Activated CD4-positive, alpha-beta T cell treated with anti-CD3 and anti-CD28 coated beads, Interleukin-2, amount 50 U/mL, for 48 hours (primary cell): ENCODE measurements at places on chromosomes 13 and 19.

DNA sequence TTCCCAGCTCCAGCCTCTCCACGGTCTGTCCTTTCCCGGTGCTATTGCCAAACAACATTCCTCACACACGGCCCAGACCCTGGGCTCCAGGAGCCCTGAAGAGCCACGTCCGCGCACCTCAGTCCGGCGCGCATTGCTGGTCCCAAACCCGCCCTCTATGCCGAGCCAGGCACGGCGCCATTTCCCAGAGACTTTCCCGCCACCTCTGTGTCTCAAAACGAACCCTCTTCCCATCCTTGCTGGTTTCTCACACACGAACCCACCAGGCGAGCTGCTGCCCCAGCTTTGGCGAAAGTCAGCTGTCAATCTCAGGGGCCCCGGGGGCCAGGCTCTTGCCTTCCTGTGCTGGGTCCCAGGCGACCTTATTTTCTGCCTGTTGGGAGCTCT is 28.0 kb upstream of the F7 start:
- no peak for DNase-seq

- DNase-seq: no peak
Observed at GRCh38 chr19:38675611-38676010, 28.2 kb downstream of the ACTN4 start.

DNA sequence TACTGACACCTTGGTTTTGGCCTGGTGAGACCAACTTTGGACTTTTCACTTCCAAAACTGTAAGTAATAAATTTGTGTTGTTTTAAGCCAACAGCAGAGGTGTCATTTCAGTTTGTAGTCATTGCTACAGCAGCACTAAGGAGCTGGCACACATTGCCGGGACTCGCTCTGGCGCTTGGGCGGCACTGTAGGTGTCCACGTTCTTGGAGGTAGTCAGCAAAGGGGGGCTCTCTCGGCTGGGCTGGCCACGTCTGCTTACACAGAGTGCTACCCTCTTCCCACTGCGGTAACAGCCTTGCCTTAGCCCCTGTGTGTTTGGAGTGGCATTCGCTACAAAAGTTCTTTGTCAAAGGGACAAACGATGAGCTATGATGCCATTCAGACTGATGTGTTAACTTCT is 44.7 kb downstream of the HTR2A start:
- DNase-seq: no peak

- DNase-seq: no peak
Observed at GRCh38 chr19:1263188-1263587, 5.9 kb upstream of the CIRBP start.

- peak; percentile 14 for DNase-seq
Observed at GRCh38 chr13:26996965-26997752, 174.5 kb downstream of the USP12 start.

GRCh38 chr19:58038688-58039204 is 4.9 kb downstream of the ZSCAN1 start:
- no peak for DNase-seq

GRCh38 chr13:38530492-38530891 is 156.4 kb upstream of the FREM2 start:
- DNase-seq: no peak

- DNase-seq: no peak
Observed at GRCh38 chr13:47146136-47146535, 249.3 kb upstream of the HTR2A start.

DNA sequence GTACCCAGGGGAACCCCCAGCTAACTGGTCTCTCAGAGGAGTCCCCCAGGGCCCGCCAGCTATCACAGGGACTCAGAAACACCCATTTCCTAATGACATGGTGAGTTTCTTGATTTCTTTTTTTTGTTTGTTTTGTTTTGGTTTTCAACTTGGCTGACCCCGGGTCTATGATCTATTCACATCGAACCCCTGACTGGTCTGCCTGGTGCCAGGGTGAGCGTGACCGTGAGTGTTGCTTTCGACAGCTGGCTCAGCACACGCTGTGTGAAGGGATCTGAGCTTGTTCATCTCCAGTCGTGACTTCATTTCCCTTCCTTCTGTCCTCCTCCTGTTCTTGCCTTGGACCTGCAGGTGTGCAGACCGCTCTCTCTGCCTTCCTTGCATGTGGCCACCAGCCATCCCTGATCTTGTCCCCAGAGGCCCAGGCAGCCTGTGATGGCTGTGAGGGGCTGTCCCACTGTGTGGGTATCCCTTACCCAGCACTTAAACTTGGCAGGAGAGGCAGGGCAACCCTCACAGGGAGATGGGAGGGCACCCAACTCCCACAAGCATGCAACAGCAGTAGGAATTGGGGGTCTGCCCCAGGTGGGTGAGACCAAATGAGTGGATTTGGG is 26.2 kb downstream of the TMEM161A start:
- DNase-seq: no peak

- no peak for DNase-seq
Observed at GRCh38 chr13:73036566-73036965, 22.2 kb upstream of the KLF5 start.

- no peak for DNase-seq
Observed at GRCh38 chr19:31613683-31614219, 264.5 kb upstream of the TSHZ3 start.

DNA sequence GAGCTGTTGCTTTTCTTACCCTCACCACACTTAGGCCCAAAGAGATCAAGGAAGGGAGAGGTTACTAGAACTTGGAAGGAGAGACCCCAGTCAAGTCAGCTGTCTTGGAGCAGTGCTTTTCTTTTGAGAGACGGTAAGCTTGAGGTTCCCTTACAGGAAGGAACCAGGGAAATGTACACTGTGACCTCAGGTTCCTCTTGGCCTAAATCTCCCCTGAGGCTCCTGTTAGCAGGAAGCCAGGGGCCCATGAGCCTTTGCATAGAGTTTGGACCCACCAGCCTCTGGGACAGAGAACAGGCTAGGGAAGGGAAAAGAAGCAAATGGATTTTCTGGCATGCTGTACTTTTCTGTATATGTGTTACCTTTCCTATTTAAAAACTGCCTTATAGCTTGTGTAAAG is 5.9 kb upstream of the GPR18 start:
- no peak for DNase-seq

DNA sequence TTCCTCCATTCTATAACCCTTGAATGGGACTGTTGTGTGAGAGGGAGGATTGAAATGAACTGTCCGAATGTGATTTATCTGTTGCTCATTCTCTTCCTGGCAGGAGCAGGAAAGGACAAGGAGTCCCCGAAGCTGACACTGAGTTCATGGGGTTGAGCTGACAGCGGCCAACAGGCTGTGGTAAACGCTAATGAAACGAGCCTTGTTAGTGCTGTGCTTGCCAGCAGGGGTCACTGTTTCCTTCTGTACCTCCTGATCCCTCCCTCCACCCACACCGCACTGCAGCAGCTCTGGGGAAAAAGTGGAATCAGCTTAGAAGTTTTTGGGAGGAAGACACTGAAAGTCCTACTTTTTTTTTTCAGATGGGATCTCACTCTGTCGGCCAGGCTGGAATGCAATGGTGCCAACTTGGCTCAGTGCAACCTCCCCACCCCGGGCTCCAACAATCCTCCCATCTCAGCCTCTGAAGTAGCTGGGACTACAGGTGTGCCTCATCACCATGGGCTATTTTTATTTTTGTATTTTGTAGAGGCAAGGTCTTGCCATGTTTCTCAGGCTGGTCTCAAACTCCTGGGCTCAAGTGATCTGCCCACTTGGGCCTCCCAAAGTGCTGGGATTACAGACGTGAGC is 6.7 kb upstream of the ZNF761 start:
- peak; percentile 66 for DNase-seq

GRCh38 chr13:44617648-44618047 is 41.5 kb upstream of the TSC22D1 start:
- no peak for DNase-seq

- DNase-seq: no peak
Observed at GRCh38 chr19:43741075-43741825, 13.5 kb downstream of the SMG9 start.

- no peak for DNase-seq
Observed at GRCh38 chr13:47120282-47120681, 223.4 kb upstream of the HTR2A start.

GRCh38 chr13:43153436-43154090 is 130.2 kb downstream of the DNAJC15 start:
- DNase-seq: no peak

DNA sequence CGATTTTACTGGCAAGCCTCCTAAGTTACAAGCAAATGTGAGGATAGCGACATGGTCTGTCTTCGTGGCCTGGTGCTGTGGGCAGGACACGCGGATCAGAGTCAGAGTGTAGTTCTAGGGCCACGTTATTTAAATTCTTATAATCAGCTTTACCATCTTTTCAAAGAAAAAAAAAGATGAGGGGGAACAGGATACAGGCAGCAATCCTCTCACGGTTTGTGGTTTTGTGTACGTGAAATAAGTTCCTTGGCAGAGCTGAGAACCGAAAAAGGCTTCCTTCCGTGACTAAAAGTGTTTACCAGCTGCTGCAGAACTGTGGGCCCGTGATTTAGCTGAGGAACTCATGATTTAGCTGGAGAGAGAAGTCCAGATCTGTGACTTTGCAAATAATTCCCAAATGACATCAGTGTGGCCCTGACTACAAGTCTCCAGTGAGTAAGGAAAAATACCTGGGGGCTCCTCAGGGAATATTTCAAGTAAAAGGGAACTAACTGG is 27.2 kb downstream of the RCBTB2 start:
- peak; percentile 51 for DNase-seq

DNA sequence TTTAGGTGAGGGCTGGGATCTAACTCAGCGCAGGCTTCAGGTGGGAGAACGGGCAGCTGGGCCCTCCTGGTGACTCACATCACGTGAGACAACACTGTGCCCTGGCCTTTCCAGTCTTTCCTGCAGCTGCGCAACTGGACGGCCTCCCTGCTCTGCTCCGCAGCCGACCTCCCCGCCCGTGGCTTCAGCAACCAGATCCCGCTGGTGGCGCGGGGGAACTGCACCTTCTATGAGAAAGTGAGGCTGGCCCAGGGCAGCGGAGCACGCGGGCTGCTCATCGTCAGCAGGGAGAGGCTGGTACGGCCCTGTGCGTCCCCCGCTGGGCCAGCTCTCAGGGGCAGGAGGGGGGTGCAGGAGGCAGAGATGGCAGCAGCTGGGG is 8.8 kb downstream of the SPPL2B start:
- DNase-seq: no peak

GRCh38 chr13:27954406-27954851 is 14.7 kb downstream of the CDX2 start:
- DNase-seq: no peak

DNA sequence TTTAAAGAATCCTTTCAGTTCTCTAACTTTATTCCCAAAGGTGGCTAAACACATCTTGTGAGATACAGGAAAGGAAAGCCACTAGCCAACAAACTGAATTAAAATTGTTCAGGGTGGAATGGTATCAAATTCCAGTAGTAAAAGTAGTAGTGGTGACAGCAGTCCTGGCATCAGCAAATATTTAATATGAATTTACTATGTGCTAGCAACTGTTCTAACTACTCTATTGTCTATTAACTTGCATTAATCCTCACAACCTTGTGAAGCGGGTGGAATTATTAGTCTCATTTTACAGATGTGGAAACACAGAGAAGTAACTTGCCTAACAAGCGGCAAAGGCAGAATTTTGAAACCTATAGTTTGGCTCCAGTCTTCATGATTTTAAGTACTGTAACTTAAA is 130.1 kb downstream of the KLF12 start:
- no peak for DNase-seq

GRCh38 chr13:41694545-41695301 is 237.4 kb downstream of the RGCC start:
- DNase-seq: no peak

GRCh38 chr19:27716922-27717321 is 1496.0 kb downstream of the UQCRFS1 start:
- DNase-seq: no peak

- no peak for DNase-seq
Observed at GRCh38 chr19:4715529-4716221, 8.0 kb downstream of the DPP9 start.

DNA sequence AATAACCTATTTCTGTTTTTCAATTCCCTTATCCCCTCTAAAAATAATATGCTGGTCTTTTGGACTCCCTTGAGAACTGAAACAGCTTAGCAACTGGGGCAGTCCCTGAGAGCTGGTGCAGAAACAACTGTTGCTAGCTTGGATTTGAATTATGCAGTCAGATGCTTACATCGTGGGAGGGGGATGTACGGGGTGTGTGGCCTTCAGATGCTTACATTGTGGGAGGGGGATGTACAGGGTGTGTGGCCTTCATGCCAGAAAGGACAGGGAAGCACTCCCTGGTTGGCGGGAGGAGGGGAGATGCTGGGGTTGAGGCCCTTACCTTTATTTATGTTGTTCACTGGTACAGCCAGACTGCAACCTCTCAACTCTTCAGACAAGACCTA is 25.6 kb downstream of the LRCH1 start:
- peak; percentile 15 for DNase-seq

DNA sequence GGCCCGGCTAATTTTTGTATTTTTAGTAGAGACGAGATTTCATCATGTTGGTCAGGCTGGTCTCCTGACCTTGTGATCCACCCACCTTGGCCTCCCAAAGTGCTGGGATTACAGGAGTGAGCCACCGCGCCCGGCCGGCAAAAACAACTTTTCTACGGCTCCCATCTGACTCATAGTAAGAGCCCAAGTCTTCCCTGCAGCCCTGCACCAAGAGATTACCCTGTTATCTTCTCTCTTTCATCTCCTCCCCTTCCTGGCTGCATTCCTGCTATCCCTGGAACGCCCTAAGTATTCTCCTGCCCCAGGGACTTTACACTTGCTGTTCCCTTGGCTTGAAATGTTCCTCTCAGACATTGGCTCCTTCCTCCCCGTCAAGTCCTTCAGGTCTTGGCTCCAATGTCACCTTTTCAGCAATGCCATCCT is 6.6 kb downstream of the AP2S1 start:
- DNase-seq: no peak

DNA sequence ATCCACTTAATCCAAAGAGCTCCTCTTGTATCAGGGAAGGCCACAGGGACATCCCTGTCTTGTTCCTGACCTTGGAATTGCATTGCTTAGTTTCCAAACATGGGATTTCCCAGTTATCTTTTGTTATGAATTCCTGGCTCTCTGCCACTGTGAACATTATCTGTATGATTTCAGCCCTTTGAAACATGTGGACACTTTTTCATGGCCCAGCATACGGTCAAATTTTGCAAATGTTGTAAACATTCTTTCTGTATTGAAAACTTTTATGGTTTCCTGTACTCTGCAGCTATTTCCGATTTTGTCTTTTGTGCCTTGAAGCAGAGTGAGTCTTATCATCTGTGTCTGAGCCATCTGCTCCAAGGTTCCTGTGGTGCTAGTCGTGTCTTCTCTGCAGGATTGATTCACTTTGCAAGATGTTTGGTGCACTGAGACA is 4.5 kb upstream of the CFAP97D2 start:
- no peak for DNase-seq
